Inflammatory macrophage (primary cell): ENCODE measurements at places on chromosomes 13 and 19.

- no peak for DNase-seq
Observed at GRCh38 chr19:10189616-10190015, 5.1 kb downstream of the DNMT1 start.

DNA sequence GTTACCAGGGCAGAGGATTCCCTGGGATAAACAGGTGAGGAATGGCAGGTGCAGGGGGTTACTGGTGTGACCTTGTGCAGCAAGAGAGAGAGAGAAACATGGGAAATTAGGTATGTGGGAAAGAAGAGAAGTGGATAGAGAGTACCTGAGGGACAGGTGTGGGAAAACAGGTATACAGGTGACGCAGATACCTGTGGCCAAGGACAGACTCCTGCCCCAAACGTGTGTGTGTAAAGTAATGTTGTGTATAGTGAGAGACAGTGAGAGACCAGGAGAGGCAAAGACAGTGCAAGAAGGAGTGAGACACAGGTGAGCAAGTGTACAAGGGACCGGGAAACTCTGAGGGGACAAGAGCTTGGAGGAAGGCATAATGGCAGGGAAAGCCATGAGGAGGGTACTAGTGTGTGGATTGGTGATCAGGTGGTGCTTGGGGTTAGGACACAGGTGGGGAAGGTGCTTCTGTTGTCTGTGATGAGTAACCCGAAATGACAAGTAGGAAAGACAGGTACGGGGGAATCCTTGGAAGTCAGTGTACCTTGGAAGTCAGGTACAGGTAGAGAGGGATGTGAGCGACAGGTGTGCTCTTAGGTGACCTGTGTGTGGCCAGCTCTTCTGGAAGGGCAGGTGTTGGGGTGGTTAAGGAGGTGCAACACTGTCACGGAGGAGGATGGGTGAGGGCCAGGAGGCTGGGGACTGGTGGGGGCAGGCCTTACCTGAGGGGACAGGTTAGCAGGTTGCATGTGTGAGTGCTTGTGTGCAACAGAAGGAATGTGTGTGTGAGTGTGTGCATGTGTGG, 2.8 kb downstream of the ERFL start:
- DNase-seq, result no peak

DNA sequence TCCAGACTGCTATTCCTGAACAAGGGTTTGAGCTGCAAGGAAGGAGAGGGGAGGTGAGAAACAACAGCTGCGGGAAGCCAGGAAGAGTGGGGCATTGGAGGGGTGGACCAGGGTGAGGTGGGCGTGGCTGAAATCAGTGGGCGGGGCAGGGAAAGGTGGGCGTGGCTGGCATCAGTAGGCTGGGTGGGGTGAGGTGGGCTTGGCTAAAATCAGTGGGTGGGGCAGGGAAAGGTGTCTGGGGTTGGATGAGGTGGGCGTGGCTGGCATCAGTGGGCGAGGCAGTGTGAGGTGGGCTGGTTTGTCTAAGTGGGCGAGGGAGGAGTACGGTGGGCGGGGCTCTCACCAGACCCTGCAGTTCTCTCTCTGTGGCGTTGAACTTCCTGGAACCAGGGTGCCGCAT, 87.6 kb downstream of the MUC16 start:
- DNase-seq, result no peak

DNA sequence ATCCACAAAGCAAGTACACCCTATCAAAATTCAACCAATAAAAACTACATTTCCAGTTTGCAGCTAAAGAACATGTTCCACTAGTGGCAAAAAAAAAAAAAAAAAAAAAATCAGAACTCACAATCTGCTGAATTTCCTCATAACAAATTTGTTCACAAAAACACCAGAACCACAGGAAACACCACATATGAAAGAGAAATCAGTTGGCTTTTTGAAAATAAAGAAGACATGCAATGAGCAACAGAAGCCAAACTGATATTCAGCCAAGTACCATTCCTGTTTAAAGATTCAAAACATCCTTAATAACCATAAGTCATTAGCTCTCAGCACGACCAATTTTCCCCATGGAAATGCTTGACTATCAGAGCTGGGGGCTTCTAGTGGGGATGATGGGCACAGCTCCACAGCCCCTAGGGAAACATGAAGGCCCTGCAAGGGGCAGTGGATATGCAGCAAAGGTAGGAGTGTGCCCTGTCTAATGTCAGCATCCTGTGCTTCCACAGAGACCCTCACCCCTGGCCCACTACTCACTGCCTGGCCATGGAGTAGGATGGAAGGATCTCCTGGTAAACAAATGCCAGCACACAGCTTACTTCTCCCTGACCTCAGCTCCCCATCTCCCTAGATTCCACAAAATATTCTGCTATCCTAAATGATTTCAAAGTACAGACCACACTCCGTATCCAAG, 74.0 kb upstream of the DOCK9 start:
- DNase-seq, result no peak

DNA sequence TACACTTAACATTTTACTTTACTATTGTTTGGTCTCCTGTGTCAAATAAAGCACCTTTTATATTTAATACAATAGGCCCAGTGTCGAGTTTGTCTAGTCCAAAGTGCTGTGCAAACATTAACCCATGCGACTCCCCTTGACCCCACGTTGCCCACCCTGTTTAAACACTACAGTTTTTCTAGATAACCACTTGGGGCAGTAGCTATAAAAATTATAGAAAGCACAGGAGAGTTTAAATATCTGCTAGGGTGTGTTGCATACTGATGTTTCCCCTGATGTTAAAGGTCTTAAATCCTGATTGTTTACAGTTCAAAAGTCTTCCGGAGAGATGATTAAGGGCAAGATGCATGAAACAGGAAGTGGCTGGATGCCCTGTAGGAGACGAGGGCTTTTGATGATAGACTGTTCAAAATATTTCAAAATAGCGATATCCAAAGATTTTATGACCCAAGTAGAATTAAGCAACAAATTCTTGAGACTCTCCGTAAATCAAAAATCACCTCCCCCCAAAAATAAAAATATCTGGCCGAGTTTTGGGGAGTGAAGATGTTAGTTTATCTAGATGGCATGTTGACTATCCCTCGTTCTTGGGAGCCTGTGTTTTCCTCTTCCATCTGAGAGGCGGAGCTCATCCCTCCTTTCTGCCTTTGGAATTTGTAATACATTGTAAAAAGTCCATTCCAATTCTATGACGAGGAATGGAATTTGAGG, 167.1 kb downstream of the FGF9 start:
- DNase-seq, result no peak

- peak; percentile 99 for DNase-seq
Observed at GRCh38 chr19:12791345-12792050, at the start of gene JUNB. JUNB (plus strand) TSS chr19:12791486; CDS start chr19:12791772, 286 bp downstream.

DNA sequence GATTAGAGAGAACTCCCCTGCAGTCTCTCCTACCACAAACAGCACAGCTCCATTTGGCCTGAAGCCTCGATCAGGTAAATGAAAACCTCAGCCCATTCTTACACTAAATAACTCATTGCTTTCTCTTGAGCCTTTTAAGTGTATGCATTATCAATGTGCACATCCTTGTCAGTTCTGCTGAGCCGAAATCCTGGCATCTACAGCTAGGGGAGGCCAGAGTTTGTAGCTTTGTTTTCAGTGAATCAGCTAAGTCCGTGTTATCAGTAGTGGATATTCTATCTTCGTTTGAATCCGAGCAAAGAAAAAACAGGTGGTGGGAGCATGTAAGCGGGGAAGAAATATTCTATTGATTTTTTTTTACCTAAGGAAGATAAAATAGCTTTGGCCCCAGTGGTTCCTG, 84.4 kb downstream of the ESD start:
- no peak for DNase-seq

- DNase-seq, result no peak
Observed at GRCh38 chr13:101231751-101232428, 184.4 kb downstream of the NALCN start.

DNA sequence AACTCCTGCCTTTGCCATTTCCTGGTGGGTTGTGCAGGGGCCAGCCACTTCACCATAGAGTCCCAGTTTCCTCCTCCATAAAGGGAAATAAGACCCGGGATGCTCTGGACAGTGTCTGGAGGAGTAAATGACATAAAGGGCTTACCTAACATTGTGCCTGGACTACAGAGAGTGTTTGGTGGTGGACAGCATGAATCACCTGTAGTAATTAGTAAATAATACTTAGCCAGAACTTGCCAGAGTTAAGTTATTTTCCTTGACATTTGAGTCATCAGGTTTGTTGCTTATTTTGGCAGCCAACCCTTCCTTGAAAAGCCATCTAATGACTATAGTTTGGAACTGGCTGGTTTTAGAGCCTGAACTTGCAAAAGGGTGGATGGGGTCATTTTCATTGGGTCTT, 159.2 kb downstream of the SLC7A1 start:
- DNase-seq, result no peak

DNA sequence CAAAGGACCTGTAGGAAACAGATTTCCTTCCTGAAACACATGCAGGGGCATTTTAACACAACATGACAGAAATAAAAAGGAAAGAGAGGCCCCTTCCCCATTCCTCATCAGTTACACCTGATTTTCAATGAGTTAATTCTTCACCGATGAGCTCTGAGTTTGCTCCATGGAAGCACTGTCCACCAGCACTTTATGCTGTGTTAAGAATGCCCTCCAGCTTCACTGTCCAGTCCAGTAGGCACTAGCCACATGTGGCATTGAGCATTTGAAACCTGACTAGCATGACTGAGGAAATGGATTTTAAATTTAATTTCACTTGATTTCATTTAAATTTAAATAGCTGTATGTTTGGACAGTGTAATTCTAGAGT, 217.2 kb upstream of the SLC10A2 start:
- no peak for DNase-seq

- no peak for DNase-seq
Observed at GRCh38 chr19:45876411-45877197, 9.3 kb downstream of the IRF2BP1 start.

- no peak for DNase-seq
Observed at GRCh38 chr19:11166281-11167142, 10.9 kb upstream of the SPC24 start.

GRCh38 chr19:33194886-33195644, 935 bp downstream of the LRP3 start:
- DNase-seq, result no peak

- DNase-seq, result no peak
Observed at GRCh38 chr13:60869941-60870613, 473.1 kb downstream of the TDRD3 start.

- DNase-seq, result no peak
Observed at GRCh38 chr19:33527125-33527524, 5.5 kb upstream of the PEPD start.

GRCh38 chr19:31139871-31140505, 209.2 kb downstream of the TSHZ3 start:
- no peak for DNase-seq

DNA sequence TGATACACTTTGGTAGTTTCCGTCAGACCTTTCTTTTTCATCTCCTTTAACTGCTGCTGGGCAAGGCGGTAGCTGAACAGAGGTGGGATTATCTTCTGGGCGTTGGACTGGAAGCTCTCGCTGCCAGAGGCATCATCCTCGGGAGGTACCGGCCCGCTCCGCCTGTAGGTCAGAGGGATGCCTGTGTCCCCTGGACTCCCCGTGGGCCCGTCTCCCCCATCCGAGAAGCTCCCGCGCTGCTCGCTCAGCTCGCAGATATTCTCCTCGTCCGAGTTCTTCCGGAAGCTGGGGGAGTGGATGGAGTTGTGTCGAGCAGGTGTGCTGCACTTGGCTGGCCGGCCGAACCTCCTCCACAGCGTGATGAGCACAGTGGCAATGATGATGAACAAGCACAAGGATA, 27.7 kb downstream of the THSD1 start:
- no peak for DNase-seq

DNA sequence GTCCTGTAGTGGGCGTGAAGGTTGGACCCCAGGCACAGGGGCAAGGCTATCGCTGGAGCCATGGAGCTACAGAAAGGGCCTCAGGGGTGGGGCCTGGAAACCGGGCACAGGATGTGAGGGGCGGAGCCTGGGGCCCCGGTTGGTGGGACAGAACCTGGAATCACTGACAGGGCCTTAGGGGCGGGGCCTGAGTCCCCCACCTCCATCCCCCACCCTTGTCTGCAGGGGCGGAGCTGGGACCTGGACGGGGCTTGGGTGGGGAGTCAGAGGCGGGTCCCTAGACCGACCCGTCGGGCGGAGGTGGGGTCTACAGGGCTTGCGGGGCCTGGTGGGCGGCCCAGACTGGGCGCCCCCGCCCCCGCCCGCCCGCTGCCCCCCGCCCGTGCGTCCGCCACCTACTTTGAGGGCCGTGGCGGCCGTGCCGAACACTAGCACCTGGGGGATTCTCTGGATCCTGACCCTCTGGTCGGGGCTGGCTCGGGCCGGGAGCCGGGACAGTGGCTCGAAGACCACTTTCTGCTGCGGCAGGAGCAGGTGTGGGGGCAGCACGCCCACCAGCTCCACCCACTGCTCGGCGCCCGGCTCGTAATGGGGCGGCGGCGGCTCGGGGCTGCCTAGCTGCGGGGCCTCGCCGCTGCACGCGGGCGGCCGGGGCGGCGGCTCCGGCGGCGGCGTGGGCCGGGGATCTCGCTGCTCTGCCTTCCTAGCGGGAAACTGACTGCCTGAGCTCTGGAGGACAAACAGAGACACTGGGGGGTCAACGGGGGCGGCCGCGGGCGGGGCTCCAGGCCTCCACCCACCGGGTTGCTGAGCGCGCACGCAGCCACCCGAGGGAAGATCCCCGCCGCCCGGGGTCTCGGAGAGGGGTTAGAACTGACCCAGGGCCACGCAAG, 26.3 kb downstream of the DCAF15 start:
- peak; percentile 3 for DNase-seq

- no peak for DNase-seq
Observed at GRCh38 chr19:48301886-48302599, 23.3 kb upstream of the EMP3 start.

- DNase-seq, result no peak
Observed at GRCh38 chr19:51948975-51949374, 21.7 kb downstream of the ZNF613 start.

DNA sequence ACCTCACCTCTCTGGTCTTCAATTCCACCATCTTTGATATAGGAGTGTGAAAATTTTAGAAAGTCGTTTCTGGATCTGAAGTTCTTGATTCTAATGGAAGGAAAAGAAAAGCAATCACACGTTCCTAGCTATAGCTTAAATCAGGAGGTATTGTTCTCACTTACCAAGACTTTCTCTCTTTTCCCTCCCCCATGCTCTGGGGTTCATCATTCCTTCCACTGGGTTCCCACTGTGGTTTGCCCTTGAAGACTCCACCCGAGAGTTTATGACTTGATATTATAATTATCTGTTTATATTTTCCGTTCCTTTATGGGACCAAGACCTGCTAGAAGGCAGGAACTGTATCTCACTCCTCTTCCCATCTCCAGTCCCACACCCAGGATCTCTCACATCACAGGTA, 76.6 kb downstream of the AKAP11 start:
- no peak for DNase-seq
